Activated CD4-positive, alpha-beta T cell treated with anti-CD3 and anti-CD28 coated beads for 36 hours (primary cell): ENCODE measurements at places on chromosomes 11 and 22.

DNA sequence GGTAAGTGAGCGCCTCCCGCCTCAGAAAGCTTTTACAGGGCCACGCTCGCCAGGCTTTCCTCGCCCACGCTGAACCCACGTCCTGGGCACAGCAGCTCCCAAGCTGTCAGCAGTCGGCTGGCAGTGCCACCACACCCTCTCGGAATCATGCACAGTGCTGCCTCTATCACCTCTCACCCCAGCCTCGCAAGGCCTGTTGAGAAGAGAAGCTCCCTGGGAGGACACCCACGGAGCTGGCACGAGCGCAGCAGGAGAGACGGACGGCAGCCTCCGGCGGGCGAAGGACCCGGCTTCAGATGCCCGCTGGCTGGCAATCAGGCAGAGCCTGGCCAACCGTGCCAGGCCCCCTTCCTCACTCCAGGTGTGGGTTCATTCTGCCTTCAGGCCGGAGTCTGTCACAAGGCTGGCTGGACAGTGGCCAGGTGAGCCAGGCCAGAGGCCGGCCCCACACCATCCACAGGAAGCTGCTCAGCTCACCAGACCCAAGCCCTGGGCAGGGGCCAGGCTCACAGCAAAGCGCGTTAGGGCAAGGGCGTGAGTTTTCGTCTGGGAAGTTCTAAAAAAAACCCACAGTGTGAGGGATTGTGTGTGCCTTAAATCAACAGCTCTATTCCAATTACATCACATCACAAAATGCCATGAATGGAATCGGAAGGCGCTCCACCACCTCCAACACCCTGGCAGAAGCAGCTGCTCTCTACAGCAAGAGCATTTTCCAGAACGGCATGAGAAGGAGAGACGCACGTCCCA is 33.2 kb downstream of the TOLLIP start:
- no peak for DNase-seq

DNA sequence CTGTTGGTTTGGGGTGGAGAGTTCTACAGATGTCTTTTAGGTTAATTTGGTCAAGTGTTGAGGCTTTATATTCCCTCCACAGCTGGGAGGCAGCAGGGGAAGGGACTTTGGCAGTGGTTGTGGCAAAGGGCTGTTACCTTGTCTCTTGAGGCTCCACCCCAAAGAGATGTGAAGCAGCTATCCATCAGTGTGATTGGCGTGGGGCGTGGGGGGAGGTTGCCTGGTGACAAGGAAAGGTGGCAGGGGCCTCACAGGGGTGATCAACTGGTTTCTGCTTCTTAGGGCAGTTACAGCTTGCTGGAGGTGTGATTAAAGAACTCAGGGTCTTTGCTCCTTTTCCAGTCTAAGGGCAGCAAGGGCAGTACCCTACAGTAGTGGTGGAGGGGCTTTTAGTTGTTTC is 59.3 kb downstream of the FANCF start:
- no peak for DNase-seq

GRCh38 chr22:42773167-42773566 is 52.5 kb upstream of the A4GALT start:
- no peak for DNase-seq

DNA sequence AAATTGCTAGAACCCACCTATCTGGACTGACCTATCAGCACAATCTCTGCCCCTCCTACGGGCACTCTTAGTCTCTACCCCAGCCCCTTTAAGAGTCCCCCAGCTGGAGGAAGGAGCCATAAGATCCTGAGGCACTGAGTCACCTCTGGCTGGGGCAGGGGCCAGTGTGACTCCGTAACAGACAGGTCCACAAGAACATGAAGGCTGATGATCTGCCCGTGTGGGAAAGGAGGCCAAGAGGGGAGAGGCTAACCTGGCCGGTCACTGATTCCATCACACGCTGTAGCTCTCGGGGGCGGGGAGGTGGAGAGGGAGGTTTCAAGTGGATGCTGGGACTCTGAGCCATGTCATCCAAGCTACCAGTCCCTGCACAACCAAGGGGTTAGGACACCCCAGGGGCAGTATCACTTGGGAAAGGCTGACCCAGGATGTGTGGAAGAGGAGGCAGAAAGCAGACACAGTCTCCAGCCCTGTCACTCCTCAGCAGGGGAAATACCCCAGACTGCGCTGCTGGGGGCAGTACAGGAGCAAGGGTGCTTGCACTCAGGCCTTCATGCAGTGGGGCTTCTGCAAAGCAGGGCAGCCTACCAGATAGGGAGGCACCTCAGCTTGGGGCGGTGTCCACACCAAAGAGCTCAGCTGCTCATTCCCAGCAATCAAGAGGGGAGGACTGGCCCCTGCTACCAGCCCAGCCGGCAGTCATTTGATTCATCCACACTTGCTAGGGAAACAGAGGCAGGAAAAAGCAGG is 22.3 kb downstream of the ARHGAP1 start:
- DNase-seq, result no peak

DNA sequence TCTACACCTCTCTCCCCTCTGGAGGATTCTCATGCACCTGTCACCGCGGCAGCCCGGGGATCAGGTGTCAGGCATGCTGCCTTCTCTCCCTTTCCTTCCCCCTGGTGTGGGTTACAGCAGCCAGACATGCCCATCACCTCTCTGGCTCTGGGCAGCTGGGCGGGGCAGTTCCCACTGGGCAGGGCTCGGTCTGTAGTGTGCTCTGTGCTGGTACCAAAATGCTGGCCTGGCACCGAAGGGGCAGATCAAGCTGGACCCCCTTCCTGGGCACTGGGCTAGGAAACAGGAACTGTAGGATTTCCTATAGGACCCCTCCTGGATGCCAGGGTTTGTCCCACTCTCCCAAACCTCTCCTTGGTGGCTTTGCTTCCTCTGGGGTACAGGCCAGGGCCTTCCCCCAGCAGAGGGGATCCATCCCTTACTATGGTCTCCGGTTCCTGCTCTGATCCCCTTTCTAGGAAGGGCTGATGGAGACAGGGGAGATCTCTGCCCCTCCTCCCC is 821 bp downstream of the GAL3ST1 start:
- no peak for DNase-seq

DNA sequence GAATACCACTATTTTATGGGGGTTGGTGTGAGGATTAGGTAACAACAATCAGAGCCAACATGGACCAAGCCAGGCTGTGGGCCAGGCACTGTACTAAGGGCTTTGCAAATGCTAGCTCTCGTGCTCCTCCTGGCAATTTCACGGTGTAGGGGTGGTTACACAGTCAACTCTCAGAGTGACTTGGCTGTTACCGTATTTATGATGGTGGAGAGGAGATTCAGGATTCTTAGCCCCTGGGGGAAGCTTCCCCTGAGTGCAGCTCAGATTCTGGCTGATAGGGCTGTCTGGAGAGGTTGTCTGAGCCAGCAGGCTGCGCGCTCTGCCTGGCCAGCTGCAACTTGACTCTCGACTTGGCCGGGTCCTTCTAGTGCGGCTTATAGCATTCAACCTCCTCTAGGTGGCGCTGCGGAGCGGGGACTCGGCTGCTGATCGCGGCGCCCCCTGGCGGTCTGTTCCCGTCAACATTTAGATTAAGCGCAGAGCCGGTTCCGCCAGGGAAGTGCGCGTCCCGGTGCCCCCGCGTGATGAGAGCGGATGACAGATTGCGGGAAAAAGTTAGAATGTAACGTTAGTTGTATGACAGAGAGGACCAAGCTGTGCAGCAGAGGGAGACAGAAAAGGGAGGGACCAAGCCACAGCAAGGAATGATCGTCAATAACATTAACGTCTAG is 4.5 kb upstream of the NCF4 start:
- DNase-seq, result peak; percentile 97

DNA sequence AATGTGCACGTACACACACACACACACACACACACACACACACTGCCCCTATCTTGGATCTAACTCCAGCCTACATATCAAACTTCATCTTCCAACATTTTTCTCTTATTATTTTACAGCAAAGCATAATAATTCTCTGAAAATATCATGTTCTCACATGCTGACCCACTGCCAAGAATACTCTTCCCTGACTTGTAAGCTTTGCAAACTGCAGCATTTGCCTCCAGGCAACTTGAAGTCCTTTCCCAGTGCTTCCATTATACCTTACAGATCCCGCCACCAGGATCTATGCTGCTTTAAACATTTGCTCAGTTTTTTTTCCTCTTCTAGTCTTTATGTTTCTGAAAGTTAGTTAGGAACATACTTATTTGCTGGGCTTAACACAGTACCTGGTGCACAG is 483.3 kb upstream of the ARHGAP42 start:
- DNase-seq, result no peak

DNA sequence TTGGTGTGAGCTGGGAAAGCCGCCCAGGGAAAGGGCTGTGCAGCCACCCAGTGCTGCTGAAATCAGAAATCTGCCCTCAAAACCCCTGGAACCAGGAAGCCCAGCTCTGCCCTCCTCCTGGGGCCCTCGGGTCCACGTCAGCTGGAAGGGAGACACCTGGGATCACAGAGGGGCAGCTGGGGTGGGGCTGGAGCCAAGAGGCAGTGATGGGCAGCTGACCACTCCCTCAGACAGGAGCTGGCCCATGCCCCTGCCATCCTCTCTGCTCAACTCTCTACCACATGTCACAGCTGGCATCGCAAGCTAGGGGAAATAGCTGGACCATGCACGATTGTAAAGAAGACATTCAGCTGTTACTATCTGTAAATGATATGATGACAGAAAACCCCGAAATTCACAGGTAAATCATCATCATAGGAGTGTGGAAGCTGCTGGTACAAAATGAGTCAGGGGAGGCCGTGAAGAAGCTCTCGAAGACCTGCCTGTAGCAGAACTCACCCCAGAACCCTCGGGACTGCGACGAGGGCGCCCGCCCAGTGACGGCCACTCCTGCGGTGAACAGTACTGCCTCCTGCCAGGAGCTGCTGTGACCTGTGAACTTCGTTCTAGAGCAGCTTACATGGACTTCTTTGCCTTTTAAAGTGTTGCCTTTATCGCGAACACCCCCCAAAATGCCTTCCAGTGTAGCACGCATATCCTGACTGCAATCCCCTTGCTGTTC is 55.9 kb downstream of the CERK start:
- no peak for DNase-seq

DNA sequence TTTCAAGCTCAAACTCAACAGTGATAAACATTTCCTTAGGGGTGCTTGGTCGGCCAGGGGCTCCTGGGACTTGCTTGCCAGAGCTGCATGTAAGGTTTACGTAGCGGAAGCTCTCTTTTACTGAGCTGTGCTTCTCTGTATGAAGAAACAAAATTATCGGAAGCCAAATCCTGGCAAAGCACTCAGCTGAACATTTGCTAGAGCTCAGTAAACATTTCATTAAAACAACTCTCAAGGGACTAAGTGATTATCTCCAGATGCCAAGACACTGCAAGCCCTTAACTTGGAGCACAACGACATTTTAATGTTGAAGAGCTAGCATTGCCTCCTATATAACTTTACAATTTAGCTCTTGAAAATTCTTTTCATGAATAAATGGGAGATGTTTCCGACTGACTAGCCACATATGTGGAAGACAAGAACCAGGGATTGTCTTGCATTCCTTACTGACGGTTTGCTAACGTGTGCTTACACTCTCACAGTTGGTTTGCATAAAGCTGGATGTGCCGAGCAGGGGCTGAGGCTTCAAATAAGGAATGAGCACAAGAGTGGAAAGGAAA is 43.4 kb downstream of the SCUBE2 start:
- no peak for DNase-seq

DNA sequence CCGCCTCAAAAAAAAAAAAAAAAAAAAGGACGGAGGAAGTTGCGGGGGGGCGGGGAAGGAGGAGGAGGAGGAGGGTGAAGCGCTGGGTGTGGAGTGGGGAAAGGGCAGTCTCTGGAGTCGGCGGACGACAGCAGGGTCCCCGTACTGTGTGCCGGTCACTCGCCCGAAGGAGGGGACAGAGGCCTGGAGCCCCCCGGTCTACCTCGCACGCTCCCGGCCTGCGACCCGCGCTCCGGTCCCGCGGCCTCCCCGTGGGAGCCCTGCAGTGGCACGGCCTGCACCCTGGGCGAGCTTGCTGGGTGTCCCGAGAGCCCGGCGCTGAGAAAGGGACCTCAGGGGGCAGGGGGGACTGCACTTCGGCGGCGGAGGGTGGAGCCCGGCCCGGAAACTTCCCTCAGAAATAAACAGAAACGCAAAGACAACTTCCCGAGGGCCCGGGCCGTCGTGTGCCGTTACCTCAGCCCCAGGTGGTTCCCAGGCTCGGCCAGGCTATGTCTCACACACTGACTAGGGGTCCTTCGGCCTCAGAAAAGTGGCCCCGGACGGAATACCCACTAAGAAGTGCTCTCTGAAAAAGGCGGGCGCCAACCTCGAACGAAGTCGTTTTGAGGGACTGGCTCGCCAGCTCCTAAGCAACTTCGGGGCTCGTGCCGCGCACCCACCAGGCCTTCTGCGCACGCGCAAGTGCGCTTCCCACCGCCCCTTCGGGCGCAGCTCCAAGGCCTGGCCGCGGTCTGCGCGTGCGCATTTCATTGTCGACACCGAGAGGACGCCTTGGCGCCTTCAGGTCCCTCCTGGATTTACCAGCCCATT is at the start of gene MAJIN:
TSS of gene MAJIN (minus strand) at position 688 of the 813 bp plus-strand sequence. CDS start 12,703 bp downstream, outside the sequence.
- DNase-seq, result peak; percentile 96

DNA sequence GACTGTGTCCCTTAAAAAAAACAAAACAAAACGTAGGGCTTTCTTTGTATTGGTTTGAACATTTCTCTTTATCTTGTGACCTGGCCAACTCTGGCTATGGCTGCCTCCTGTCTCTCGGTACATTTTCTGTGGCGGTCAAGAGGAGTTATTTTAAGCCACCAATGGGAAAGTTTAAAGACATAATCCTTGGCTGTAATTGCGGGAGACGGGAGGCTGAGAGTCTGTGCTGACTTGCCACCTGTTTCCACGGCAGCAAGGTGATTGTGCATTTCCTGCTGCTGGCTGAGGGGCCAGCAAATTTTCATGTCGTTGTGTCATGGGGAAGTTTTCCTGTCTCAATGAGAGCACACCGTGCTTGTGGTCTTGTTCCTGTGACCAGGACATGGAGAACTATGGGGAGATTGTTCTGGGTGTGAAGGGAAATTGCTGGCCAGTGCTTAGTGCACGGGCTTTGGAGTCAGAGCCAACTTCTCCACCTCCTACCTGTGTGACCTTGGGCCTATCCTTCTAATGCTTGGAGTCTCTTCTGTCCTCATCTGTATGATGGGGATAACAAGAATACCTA is 11.0 kb downstream of the PTPRJ start:
- peak; percentile 44 for DNase-seq

GRCh38 chr22:19962246-19962908 is 20.8 kb upstream of the TXNRD2 start:
- peak; percentile 87 for DNase-seq

DNA sequence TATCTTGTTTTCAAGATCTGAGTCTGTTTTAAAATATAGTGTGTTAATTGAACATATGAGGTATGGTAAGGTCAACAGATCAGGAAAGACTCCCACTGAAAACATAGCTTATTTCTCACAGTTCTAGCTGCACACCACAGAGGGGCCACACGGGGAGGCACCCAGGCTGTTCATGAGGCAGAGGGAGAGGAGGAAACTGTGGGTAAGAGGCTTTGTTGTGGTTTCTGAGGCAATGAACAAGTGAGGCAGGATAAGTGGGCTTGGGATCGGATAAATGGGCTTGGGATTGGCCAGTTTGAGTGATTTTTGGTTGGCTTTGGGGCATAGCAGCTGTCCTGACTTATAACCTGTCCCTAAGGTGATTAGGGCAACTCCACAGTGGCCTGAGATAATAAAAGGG is 242.1 kb downstream of the LUZP2 start:
- DNase-seq, result no peak

DNA sequence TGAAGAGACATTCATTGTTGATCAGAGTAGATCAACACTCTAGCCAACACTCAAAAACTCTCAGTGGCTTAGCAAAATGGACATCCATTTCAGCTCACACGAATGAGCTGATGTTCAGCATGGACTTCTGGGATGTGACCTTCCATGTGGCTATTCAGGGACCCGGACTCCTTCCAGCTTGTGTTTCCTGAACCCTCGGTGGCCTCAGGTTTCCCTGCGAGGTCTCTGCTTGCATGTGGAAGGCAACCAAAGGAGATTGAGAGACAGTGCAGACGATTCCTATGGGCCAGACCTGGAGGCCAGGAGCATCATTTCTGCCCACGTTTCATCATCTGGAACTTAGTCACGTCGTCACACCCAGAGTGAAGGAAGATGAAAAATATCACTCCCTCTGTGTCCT is 1137.4 kb downstream of the TBC1D22A start:
- no peak for DNase-seq
